EL (cell line): ENCODE measurements at places on chromosomes 16 and 17.

GRCh38 chr16:27476240-27476639, 73.5 kb downstream of the GTF3C1 start:
- DNase-seq: no peak

DNA sequence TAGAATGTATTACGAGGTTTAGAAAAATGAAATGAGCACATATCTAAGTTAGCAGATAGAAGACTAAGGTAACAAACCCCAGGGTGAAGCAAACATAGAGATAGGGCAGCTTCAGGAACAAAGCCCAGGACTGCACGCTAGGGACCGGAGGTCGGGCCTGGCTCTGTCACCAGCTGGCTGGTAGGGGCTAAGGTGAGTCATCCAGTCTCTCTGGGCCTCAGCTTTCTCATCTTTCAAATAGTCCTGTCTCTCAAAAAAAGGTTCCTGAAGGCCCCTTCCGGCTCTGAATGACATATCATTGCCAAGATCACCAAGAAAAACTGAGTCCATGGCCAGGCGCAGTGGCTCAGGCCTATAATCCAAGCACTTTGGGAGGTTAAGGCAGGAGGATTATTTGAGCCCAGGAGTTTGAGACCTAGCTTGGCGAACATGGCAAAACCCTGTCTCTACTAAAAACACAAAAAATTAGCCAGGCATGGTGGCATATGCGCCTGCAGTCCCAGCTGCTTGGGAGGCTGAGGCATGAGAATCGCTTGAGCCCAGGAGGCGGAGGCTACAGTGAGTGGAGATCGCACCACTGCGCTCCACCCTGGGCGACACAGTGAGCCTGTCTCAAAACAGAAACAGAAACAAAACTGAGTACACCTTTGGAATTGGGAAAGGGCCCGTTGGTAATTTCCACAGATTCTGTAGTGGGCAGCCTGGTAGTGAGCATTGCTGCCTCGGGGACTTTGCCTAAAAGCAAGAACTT, 26.0 kb downstream of the PKD1L3 start:
- no peak for DNase-seq

DNA sequence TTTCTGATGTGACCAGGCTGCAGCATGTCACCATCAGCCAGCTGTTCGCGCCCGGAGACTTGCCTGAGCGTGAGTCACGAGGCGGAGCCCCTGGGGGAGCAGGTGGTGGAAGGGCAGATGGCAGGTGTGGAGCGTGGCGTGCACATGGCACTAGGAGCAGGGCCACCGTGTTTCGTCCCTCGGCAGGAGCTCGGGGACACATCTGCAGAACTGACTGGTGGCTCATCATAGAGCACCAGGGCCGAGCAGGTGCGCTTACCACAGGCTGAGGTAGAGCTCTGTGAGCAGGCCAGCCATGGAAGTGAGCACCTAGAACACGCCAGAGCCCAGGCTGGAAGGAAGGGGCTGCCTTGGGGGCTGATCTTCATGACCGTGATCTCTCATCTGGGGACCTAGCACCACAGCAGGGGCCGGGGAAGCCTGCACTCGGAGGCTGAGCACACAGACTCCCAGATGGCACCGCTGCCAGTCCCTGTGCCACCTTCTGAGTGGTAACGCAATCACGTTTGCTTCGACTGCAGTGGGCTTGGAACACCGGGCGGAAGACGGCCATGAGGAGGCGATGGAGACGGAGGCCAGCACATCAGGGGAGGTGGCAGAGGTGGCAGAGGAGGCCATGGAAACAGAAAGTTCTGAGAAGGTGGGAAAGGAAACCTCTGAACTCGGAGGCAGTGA, 61.8 kb upstream of the ENDOV start:
- DNase-seq: no peak

- no peak for DNase-seq
Measured at GRCh38 chr17:43830510-43831140, 2.3 kb downstream of the MPP3 start.

DNA sequence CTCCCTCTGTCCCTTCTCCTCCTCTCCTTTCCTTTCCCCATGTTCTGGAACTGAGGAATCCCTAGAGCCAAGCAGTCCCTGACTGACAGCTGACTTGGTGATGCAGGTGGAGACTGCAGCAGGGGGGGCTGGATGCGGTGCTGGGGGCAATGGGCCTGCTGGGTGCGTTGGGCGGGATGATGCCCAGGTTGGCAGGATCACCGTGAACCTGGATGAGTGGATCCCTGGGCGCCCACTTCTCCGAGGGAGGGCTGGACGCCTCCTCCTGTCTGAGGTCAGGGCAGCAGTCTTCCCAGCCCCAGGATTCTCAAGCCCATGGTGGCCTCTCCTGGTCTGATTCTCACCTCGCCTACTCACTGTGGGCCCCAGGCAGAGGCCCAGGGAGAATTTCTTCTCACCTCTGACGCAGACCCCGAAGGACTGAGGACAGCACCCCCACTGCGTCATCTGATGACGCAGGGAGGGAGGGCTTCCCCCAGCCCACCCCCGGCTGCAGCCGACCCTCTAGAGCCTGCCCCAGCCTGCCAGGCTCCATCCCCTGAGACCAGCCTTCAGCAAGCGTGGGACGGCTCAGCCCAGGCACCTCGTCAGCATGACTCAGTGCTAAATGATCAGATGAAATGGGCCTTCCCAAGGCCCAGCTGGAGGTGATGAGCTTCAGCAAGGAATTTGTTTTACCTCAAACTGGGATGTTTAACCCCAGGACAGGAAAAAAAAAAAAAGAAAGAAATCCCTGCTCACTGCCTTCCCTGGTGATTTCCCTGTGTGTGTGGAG, 188.0 kb upstream of the TNRC6C start:
- peak; percentile 52 for DNase-seq
